ENCODE measurements at places on chromosomes 2 and 18.

- no peak for DNase-seq
Measured at GRCh38 chr2:215382011-215382410, 53.9 kb downstream of the FN1 start.

DNA sequence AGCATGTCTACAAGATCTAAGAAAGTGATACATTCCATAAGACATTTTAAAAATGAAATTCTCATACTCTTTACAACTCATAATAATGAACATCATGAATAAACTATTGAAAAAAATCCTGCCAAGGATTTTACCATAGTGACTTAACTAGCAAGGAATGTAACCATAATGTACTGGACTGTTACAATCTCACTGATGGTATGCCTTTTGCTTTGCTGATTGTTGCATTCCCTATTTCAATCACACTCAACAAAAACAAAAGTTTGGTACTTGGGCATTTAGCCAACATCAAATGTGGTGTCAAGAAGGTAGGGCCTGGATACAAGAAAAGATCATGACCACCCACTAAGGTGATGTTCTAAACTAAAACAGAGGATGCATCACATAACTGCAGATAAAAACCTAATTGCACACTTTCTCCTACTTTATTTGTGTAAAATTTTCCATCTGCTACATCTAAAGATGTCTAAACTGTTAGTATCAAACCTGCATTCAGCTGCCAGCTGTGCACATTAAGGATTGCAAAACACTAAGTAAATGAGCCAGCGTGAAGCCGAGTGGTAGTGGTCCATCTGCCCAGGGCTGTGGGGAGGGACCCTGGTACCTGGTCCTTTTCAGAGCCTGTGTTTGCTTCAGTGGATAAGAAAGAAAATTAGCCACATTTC lies 564.4 kb downstream of the ZEB2 start:
- DNase-seq: no peak

DNA sequence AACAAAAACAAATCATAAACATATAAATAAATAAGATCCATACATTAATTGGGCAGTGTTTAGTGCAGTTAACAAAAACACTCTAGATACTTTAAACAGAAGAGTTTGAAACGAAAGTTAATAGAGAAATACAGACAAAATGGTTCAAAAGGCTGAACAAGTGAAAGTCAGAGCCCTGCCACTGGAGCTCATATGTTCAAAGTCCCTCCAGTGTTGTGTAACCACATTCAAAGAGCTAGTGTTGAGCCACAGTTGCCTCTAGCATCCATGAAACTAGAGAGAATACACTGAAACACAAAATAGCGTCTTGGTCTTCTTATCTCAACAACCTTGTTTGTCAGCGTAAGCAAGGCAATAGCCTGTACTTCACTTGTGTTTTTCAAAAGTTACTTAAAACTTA lies 1309.8 kb upstream of the NRXN1 start:
- no peak for DNase-seq

- no peak for DNase-seq
Measured at GRCh38 chr2:73939419-73939818, 12.7 kb downstream of the DGUOK start.

DNA sequence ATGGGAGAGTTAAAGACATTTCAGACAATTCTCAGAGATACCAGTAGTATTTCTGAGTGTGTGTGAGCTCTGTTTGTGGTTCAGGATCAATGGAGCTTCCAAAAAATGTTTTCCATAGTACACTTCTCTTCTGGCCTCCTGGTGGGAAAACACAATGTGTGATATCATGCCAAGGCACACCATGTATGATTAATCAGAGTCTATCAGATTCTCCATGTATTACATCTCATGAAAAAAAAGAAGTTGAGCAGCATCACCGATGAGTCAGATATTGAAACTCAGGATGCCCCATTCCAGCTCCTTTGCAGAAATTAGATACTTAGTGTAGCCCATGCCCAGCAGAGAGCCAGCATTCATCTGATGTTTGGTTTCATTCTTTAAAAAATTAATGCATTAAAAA lies 620.3 kb upstream of the POU3F3 start:
- DNase-seq: no peak

- no peak for DNase-seq
Measured at GRCh38 chr2:20593072-20594034, 57.5 kb downstream of the HS1BP3 start.

Measured in stimulated activated CD8-positive, alpha-beta memory T cell treated with anti-CD3 and anti-CD28 coated beads, Interleukin-4, amount 100 ng/mL, for 4 hours (primary cell).